ENCODE measurements at places on chromosomes 3 and 15.

DNA sequence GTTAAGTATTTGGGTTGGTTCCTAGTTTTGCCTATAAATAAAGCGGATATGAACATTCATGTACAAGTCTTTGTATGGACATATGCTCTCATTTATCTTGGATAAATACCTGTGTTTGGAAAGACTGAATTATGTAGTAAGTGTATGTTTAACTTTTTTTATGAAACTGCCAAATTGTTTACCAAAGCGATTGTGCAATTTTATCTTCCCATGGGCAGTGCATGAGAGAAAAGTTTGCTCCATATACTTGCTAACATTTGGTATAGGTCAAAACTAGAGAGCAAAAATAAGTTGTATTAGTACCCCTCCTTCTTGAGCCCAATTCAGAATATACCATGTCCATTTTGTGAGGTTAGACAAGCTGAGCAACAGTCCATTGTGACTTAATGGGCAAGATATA lies 502.6 kb downstream of the SQOR start:
- DNase-seq, result no peak

- no peak for DNase-seq
These were observed 70.6 kb upstream of the SNRK start for GRCh38 chr3:43215663-43216275.

GRCh38 chr3:63900010-63900409 lies 12.2 kb downstream of the SCAANT1 start:
- no peak for DNase-seq

DNA sequence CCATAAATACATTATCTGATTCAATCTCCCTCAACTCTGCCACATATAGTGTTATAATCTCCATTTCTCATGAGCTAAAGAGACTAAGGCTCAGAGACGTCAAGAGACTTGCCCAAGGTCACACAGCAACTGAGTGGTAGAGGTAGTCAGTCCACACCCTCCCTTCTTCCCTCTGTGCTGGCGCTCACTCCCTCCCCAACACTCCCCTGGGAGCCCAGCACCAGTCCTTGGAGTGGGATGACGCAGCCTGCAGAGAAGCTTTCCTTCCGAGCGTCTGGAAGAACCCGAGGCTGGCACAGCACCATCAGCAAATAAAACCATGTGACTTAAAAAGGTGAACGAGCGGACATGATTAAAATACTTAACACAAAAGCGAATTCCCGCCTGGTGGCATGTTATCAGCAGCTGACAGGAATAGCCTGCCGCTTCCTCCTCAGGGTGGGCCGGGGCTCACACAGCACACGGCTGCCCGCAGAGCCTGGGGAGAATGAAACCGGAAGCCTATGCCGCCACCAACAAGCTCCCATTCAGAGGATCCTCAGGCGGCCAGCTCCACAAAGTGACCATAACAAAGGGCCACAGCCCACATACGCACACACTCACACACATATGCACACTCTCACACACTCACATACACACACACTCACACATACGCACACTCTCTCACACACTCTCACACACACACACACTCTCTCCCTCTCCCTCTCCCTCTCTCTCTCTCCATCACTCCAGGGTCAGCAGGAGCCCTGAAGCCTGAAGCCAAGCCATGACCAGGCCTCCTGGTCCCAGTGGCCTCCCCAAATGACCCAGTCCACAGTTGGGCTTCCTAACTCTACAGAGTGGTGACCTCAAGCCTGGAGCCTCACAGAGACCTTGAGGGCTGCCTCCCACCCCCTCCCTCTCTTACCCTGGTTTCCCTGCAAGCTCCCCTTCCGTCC lies 120.5 kb downstream of the XXYLT1 start:
- peak; percentile 46 for DNase-seq

DNA sequence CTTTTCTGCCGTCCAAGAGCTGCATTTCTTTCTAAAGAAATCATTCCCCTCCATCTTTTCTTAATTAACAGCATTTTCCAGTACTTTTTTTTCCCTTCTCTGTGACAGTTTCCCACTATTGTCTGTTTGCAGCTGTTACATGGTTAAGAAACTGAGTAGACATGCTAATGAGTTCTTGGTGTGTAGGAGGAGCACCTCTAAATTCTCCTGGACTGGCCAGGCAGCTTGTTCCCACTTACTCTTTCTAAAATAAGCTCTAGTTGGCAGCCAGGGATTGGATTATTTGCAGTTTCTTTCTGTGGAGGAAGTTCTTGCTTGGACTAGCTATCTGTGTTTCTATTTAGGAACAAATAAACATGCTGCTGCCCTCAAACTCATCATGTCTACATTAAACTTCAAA lies 235.1 kb upstream of the GAP43 start:
- DNase-seq, result no peak

DNA sequence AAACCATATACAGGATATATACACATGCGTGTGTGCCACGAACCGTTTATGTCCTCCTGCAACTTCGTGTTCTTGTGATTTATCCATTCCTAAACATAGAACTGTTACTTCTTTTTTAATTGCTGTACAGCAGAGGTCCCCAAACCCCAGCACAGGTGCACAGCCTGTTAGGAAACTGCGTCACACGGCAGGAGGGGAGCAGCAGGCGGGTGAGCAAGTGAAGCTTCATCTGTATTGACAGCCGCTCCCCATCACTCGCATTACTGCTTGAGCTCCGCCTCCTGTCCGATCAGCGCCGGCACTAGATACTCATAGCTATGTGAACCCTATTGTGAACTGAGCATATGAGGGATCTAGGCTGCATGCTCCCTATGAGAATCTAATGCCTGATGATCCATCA lies 34.9 kb upstream of the NRROS start:
- no peak for DNase-seq

GRCh38 chr3:177804646-177805045 lies 607.4 kb upstream of the TBL1XR1 start:
- no peak for DNase-seq

DNA sequence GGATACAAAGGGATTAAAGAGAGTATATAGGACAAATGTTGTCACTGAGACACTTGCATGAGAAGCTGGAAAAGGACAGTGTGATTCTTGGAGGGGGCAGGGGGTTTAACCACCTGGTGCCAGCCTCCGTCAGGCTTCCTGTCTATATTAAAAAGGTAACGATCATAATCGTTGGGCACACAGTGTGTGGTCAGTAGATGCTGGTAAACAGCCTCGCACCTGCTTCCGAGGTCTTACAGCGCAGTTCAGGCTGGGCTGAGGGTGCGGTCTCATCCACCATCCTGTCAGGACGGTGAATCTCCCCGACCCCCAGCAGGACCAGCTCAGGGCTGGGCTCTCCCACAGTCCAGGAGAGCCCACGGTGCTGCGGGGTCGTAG lies 47.7 kb upstream of the SMAD6 start:
- DNase-seq, result no peak

DNA sequence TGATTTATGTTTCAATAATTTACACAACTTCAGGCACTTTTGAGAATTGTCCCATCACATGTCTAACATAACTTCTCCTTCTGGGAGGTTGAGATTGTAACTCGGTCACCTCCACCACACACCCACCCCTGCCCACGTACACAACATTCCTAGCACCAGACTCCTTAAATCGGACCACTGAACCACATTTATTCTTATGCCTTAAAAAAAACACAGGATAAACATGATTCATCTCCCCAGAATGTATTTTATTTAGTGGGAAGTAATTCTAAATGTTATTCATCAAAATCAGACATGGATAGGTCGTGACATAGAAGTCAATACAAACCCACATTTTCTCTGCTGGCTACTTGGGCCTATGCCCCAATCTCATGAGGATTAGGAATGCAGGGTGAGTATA lies 3.0 kb downstream of the SNTN start:
- DNase-seq, result no peak

DNA sequence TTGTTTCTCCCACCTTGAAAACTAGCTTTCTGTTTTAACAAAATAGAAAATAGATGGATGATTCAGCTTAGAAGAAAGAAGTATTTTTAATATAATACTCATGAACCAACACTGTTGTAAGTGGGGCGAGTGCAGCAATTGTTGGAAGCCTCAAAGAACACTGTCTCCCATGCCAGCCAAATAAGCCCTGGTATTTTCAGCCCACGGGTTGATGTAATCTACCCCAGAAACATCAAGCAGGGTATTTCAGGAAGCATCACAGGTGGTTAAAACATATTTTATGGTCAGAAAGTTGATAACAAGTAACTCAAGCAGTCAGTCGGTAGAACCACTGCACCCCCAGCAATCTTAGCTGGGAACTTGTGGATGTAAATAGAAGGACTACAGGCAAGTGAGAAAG lies 115.9 kb downstream of the SV2B start:
- no peak for DNase-seq

- no peak for DNase-seq
These were observed 8.2 kb upstream of the RYK start for GRCh38 chr3:134258761-134259347.

DNA sequence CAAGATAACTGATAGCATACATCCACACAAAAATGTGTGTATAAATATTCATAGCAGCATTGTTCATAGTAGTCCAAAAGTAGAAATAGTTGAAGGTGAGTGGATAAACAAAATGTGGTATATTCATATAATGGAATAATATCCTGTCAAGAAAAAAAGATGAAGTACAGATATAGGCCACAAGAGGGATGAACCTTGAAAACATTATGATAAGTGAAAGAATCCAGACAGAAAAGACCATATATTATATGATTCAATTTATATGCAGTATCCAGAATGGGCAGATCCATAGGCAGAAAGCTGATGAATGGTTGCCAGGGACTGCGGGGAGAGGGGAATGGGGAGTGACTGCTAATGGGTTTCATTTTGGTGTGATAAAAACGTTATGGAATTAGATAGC lies 54.3 kb upstream of the TNIK start:
- DNase-seq, result no peak

GRCh38 chr3:190673148-190673547 lies 159.3 kb downstream of the IL1RAP start:
- DNase-seq, result no peak

- DNase-seq, result no peak
These were observed 233.7 kb upstream of the ADAMTS9 start for GRCh38 chr3:64921281-64922065.
